Dermis microvascular lymphatic vessel endothelial cell (primary cell): ENCODE measurements at places on chromosomes 1 and 21. TPM values are rescaled to one million over a fixed set of nuclear protein-coding genes. Genes with fewer than 3 reads are reported as not detected.

DNA sequence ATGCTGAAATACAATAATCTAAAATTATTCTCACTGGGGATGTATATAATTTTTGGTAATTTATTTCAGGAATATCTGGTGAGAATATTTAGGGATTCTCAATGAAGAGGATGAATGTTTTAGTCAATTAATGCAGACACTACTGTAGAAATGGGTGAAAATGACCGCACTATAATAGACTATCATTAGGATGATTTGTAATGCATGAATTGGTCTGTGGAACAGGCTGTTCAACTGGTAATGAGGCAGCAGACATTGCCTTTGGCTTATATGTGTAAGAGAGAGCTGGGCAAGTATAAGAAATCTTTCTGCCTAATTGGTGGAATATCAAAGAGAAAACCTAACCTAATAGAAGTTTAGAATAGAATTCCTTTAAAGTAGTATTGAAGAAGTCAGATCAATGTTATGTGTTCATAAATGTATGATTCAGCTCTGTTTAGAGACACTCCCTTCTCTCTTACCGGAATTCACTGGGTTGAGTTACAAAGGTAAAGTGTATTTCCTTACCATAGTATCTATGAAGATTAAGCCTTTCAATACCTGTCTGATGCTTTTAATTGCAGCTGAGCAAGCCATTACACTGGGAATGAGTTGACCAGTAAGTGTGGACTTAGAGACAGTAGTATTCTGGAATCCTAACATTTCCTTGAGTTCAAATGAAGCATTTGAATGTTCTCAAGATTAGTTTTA is 274.5 kb downstream of the S1PR1 start:
- DNase-seq = no peak

- DNase-seq = no peak
Measured at GRCh38 chr1:207039380-207040180, 7.0 kb upstream of the C1orf116 start.

DNA sequence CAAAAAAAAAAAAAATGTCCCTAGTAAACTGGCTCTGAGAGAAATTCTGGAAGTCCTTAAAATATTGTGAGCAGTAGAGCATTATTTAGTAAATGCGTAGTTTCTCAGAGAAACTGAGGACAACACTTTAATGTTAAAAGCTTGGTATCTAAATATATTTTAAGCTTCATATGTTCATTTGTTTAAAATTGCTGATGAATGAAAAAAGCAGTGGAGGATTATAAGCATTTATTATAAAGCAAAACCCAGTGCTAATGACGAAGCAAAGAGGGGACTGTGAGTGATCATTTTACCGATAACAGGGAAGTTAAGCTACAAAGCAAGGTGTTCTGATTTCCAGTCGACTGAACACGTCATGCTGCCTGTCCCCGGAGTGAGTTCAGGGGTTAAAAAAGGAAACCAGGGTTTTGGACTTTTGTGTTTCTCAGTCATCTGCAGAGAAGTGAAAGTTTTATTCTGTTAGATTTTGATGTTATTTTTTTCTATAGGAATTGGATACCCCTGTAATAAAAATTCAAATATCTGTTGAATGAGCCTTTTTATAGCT is 64.5 kb upstream of the SCCPDH start:
- no peak for DNase-seq

LCK gene
- total RNA-seq = under 0.01 TPM in 2 replicates

SLC26A9 gene
- total RNA-seq = not detected in 2 replicates
